Muscle of leg (tissue), 16 donors: ENCODE measurements at places on chromosomes 11 and 22.

DNA sequence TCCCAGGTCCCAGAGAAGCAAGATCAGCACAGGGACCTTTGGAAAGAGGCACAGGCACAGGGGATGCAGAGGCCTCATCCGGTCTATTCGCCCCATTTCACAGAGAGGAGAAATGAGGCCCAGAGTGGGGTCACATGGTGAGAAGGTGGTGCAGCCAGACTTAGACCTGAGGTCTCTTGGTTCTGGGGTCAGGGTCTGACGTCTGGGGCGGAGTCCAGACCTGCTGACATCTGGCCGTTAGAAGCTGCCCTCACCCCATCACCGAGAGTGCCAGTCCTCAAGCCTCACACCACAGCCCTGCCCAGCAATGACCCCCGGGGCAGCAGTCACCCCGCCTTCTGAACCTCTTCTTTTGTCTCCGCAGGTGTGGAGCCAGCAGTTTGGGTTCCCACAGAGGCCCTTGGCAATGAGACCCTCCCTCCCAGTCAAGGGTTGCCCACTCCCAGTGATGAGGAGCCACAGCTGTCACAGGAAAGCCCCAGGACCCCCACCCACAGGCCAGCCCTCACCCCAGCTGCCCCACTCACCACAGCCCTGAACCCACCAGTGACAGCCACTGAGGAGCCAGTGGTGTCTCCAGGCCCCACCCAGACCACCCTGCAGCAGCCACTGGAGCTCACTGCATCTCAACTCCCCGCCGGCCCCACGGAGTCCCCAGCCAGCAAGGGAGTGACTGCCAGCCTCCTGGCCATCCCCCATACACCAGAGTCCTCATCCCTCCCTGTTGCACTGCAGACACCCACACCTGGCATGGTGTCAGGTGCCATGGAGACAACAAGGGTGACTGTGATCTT is 62.4 kb downstream of the OTOG start:
- DNase-seq, result no peak

GRCh38 chr22:26072621-26073020 is 96.6 kb upstream of the SEZ6L start:
- DNase-seq, result no peak

- no peak for DNase-seq
Observed at GRCh38 chr11:119942583-119943297, 195.2 kb downstream of the TRIM29 start.

DNA sequence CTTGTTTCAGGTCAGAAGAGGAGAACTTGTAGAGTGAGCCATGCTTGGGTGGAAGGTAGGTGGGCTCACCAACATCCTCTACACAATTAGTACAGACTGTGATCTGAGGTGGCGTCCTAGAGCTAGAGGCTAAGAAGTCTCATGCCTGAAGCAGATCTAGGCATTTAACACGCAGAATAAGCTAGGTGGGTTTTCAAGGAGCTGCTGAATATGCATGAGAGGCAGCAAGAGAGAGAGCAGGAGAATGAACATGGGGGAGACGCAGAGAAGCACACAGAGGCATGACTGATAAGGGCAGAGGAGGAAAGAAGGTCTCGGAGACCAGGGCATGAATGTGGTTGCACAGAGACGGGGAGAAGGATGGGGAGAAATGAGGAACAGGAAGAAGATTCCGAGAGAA is 36.8 kb upstream of the JAM3 start:
- DNase-seq, result no peak
